NCI-H187 (cell line): ENCODE measurements at places on chromosomes 16 and 17.

DNA sequence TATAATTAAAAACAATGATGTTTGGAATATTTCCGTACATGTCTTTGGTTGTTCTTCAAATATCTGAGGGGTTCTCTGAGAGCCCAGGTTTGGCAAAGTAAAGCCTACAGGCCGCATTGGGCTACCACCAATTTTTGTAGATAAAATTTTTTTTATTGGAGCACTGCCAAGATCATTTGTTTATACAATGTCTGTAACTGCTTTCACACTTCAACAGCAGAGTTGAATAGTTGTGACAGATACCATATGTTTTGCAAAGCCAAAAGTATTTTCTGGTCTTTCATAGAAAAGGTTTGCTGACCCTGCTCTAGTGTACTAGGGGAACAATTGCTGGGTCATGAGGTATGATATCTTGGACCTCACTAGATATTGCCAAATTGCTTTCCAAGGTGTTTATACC, 10.5 kb downstream of the PPM1D start:
- DNase-seq = no peak

GRCh38 chr16:58001781-58002415, 691 bp downstream of the USB1 start:
- DNase-seq = no peak

- DNase-seq = no peak
Observed at GRCh38 chr16:73420676-73421075, 372.7 kb upstream of the ZFHX3 start.

GRCh38 chr16:67287960-67288359, 8.6 kb downstream of the PLEKHG4 start:
- no peak for DNase-seq

DNA sequence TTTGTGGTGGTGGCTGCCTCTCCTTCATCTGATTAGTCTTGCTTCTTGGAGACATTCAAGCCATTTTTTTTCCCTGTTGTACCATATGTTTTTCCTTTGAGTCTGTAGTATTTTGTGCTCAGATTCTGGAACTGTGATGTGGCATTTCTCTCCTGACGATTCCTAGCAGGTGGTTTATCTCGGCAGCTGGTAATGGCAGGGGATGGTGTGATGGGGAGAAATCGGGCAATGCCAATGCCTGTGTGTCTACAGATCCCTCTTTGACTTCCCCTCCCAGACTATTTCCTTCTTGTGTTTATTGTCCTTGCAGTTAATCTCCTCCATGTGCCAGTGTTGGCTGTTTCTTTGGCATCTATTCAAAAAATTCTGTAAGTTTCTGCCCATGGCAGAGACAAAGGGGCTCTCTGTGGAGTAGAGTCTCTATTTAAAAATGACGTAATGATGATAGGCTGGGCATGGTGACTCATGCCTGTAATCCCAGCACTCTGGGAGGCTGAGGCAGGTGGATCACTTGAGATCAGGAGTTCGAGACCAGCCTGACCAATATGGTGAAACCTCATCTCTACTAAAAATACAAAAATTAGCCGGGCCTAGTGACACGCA, 90.2 kb upstream of the ERCC4 start:
- no peak for DNase-seq

- DNase-seq = no peak
Observed at GRCh38 chr17:3036800-3037199, 26.6 kb downstream of the OR1D5 start.
